ENCODE measurements at places on chromosomes 4 and X.
A peak's percentile ranks its signal among the peaks of the same experiment; 100 is the strongest.

DNA sequence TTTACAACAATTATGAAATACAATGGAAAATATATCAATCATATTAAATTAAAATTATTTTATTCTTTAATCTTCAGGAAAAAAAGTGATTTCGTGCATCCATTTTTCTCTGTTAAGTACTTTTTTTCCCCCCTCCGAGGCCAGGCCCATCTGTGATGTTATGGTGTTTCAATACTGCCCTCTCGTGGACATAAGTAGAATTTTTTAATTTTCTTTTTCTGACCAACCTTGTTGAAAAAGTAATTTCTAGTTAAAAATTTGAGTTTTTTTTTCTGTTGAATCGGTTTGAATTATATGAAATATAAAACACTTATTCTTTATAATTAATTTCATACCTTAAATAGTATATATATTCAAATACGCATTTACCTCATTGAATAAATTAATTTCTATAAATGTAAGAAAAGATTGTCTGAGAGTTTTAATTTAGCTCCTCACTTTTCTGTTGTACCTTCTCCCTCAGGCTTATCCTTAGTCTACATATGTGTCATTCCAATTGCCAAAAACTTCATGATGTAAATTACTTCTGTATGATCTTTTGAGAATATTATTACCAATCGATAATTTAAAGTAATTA lies 175.8 kb upstream of the TECRL start:
- H3K27ac ChIP-seq: no peak overlapping the region
- no peak overlapping the region for H3K4me3 ChIP-seq
- H3K36me3 ChIP-seq: no peaks in the 10 kb centered on the region
- no peaks in the 10 kb centered on the region for H3K4me1 ChIP-seq
- H3K27me3 ChIP-seq: no peaks in the 10 kb centered on the region

GRCh38 chr4:38367642-38368174 lies 296.3 kb upstream of the KLF3 start:
- no peaks in the 10 kb centered on the region for H3K27me3 ChIP-seq
- H3K4me3 ChIP-seq: no peak overlapping the region
- H3K4me1 ChIP-seq: peaks cover 28% of the 10 kb centered on the region
- H3K36me3 ChIP-seq: no peaks in the 10 kb centered on the region

DNA sequence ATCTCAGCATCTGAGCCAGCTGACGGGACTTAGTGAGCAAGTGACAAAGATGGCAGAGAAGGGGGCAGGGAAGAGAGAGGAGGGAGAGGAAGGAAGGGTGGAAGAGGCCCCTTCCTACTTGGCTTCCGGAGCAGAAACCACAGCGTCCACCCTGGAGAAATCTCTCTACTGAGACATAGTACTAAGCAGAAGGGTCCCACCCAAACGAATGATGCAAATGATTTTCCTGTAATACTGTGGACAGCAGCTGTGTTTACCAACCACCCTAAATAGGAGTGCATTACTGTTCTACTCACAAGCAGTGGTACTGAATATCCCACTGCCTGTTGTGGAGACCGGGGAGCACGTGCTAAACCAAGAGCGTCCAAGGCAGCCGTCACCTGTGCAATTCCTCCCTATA lies 29.4 kb downstream of the DTHD1 start:
- H3K27me3 ChIP-seq: no peaks in the 10 kb centered on the region
- H3K4me1 ChIP-seq: no peaks in the 10 kb centered on the region
- DNase-seq: no peak
- H3K27ac ChIP-seq: no peak overlapping the region

DNA sequence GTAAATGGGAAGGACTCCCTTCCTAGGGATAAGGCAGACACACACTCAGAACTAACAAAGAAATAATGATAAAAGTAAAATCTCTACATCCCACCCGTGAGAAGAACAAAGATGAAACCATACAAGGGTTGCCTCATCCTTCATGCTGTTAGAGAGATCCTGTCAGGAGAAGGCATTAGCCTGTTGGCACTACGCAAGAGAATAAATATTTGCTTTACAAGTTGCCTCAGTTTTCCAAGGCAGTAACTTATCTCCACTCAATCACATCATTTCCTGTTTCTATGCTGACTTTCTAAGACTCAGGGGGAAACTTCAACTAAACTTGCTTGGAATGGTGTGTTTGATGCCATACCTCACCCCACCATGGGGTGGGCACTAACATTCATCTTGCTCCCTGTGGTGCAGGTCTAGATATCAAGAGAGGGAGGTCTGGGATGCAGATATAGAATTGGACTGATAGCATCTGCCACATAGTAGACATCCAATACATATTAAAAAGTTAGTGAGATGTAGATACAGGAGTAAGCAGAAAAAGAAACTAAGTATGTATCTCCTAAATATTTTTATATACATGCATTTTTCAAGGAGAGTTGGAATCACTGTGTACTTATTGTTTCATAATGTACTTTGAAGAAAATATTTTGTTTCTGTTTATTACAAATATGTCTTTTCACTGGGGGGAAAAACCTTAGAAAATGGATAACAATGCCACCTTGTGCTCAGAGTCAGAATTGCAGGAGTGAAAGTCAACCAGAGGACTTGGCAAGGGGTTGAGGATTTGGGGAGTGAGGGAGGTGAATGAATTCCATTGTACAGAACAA lies 57.2 kb upstream of the BEX4 start:
- no peak for DNase-seq
- no peaks in the 10 kb centered on the region for H3K27me3 ChIP-seq
- no peaks in the 10 kb centered on the region for H3K4me1 ChIP-seq
- no peak overlapping the region for H3K4me3 ChIP-seq
- no peak overlapping the region for H3K27ac ChIP-seq

- H3K36me3 ChIP-seq: no peaks in the 10 kb centered on the region
- no peak overlapping the region for H3K4me3 ChIP-seq
- no peak for DNase-seq
- H3K27ac ChIP-seq: no peak overlapping the region
- no peaks in the 10 kb centered on the region for H3K27me3 ChIP-seq
- H3K4me1 ChIP-seq: no peaks in the 10 kb centered on the region
Measured at GRCh38 chr4:138775890-138776289, 239.7 kb upstream of the NOCT start.

- peak overlapping the region; percentile 31 for H3K4me3 ChIP-seq
- no peaks in the 10 kb centered on the region for H3K4me1 ChIP-seq
- peaks cover 5% of the 10 kb centered on the region for H3K36me3 ChIP-seq
- DNase-seq: no peak
- no peaks in the 10 kb centered on the region for H3K27me3 ChIP-seq
Measured at GRCh38 chr4:113316879-113317278, 267.4 kb downstream of the ANK2 start.

DNA sequence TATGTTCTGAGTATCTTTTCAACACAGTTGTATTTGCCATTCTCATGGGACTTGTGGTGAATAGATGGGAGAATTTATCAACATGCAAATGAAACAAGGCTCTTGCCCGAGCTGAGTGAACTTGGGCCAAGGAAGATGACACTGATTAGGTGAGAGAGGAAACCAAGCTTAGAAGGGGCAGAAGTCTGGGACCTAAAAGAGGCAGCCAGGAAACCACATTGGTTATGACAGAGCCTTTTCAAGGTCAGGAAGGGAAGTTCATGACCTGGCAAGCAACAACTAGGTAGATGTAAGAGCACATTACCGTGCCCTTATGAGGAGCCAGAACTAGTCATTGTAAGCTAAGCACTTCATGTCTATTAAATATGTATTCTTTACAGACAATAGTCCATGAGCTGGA lies 590.3 kb downstream of the PACRGL start:
- no peaks in the 10 kb centered on the region for H3K36me3 ChIP-seq
- H3K27me3 ChIP-seq: no peaks in the 10 kb centered on the region
- H3K27ac ChIP-seq: no peak overlapping the region
- H3K4me1 ChIP-seq: no peaks in the 10 kb centered on the region
- H3K4me3 ChIP-seq: no peak overlapping the region
- no peak for DNase-seq

DNA sequence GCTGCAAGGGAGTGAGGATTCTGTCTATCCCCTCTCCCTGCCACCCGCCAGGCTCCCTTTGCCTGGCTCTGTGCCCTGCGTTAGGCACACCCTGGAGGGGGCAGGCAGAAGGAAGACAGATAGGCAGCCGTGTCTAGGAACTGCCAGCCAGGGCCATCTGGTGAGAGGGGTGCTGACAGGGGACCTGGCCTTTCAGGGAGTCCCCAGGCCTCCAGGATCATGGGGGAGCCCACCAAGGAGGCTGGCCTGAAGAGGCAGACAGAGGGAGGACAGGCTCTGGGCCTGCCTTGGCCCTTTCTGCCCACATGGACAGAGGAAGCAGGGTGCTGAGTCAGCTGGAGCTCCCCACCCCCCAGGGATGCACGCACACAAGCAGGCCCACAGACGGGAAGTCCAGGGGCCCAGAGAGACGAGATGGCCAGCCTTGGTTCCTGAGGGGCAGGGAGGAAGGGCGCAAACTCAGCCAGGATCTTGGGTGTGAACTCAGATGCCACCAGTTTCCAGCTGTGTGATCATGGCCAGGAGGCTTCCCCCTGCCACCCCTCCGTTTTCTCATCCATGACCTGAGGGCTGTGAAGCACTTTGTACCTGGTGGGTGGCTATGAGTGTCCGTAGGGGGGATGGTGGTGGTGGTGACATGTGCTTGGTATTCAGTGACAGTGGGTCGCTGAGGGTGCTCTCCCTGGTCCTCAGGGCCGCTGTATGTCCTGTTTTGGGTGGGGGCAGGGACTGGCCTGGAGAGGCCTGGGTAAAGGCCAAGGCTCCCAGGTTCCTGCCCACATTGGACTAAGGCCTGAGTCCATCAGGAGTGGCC lies 1.8 kb downstream of the SH3BP2 start:
- no peaks in the 10 kb centered on the region for H3K27me3 ChIP-seq
- no peak overlapping the region for H3K27ac ChIP-seq
- H3K4me3 ChIP-seq: peak overlapping the region; percentile 86
- DNase-seq: no peak
- no peaks in the 10 kb centered on the region for H3K36me3 ChIP-seq

DNA sequence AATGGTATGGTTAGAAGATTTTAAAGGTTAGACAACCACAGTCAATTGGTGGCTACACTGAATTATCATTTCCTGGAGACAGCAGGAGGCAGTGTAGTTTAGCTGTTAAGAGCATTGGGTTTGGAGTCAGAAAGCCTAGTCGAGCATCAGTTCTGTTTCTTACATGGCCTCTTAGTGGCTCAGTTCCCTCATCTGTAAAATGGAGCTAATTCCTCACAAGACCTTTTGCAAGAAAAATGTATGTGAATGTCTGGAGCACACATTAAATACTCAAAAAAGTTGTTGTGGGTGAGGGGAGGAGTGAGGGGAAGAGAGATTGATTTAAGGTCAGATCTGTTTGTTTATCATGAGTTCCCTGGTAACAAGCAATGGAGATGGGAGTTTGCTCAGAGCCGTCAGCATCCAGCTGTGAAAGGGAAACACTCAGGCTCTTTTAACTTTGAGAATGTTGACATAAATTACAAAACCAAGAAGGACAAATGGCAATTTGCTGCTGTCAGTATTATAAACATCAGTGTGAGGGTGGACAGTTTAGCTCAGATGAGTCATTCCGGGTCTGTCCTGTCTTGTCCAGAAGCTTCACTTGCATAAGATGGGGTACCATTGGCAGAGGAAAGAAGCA lies 98.2 kb upstream of the PGRMC2 start:
- peaks cover 29% of the 10 kb centered on the region for H3K4me1 ChIP-seq
- no peak for DNase-seq
- H3K27me3 ChIP-seq: no peaks in the 10 kb centered on the region
- H3K4me3 ChIP-seq: no peak overlapping the region
- H3K27ac ChIP-seq: peak overlapping the region; percentile 51
- no peaks in the 10 kb centered on the region for H3K36me3 ChIP-seq
